ENCODE measurements at places on chromosomes 1 and 21.

- no peak for DNase-seq
Observed at GRCh38 chr1:167342846-167343245, 122.2 kb downstream of the POU2F1 start.

- DNase-seq = no peak
Observed at GRCh38 chr1:61058483-61059245, 23.7 kb upstream of the NFIA start.

DNA sequence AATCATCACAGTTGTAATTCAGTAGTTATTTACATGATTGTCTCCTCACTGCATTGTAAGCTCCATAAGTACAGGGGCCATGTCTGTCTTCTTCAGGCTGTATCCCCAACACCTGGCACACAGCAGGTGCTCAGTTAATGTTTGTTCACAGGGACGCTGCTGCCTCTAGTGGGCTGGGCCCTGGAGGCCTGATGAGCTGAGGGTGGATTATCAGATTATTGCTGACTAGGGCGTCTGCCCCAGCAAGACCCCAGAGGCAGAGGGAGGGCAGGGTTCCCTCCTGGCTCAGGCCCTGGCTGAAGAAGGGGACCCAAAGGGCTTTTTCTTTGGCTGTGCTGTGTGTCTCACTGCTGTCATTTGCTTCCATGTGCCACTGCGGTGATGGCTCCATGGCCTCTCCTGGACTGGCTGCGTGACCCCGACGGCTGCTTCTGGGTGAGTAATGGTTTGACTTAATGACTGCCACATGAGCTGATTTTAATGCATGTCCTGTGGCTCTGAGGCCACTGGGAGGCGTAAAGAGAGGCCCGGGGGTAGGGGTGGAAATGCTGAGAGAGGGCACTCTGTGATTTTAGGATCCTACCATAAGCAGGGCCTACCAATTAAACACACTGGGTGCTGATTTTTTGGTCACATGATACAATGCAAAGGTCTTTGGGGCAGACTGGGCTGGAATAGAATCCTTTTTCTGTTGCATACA lies 20.8 kb upstream of the EPB41 start:
- peak; percentile 22 for DNase-seq

DNA sequence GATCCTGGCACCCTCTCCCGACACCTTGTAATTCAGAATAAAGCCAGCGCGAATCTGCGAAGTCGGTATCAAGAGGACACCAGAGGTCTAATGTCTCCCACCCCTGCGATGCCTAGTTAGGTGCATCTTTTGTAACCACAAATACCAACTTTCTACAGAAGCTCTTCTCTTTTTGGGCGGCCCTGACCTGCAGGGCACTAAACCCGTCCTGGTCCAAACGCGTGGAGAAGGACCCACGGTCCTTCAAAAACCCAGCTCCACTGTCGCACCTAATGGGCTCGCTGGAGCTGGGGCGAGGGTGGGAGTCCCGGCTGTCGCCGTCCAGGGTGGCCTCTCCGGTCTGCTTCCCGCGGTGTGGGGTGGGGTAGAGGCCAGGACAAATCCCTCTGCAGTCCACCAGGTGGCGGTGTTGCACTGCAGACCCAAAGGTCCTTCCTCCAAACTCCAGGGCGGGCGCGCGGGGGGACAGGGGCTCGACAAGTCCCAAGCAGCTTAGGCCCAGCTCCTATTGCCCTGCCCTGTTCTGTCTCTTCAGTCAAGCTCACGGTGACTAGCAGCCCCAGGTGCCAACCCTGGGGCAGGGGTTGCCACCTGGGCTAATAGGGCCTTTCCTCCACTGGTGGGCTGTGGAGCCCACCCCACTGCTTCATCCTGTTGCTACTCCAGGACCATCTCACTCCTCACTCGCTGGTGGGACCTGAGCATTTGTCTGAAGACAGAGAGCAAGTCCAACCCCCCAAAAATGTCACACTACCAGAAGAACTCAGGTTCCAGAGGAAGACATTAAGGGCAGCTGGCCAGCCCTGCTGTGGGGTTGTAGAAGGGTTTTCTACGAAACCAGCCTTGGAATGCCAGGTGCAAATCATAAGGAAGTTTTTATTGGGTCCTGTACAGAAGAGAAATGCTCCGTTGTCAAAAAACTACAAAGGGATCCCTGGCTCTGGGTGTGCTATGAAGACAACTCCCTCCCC lies 2.8 kb downstream of the HES3 start:
- no peak for DNase-seq

DNA sequence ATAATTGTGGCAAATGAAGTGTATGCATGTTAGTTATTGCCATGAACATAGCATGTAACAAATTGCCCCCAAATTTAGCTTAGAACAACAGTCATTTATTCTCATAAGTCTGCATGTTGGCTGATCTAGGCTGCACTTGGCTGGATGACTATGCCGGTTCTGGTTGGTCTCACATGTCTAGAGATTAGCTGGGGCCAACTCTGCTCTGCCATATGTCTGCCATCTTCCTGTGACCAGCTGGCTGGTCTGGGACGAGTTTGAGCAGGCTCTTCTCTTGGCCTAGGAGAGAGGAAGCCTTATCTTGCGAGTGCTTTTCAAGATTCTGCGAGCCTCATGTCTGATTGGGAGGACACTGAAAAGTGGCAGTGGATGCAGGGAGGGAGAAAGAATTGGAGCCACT lies 198.3 kb upstream of the FAM78B start:
- DNase-seq = no peak

- no peak for DNase-seq
Observed at GRCh38 chr1:30780409-30780808, 22.8 kb upstream of the LAPTM5 start.

- no peak for DNase-seq
Observed at GRCh38 chr1:82934074-82934473, 1064.9 kb downstream of the TTLL7 start.

- DNase-seq = no peak
Observed at GRCh38 chr1:111955755-111956154, 33.7 kb downstream of the KCND3 start.

DNA sequence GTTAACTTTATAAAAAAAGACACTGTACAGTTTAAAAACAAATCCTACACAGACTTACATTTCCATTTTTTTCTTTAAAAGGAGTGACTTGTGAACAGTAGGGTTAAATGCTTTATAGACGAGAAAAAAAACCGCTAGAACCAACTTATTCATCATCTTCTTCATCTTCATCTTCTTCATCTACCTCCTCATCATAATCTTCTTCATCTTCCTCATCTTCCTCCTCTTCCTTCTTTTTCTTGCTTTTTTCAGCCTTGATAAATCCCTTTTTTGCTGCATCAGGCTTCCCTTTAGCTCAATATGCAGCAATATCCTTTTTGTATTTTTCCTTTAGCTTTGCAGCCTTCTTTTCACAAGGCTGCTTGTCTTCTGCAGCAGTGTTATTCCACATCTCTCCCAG lies 22.5 kb downstream of the FMO1 start:
- no peak for DNase-seq

DNA sequence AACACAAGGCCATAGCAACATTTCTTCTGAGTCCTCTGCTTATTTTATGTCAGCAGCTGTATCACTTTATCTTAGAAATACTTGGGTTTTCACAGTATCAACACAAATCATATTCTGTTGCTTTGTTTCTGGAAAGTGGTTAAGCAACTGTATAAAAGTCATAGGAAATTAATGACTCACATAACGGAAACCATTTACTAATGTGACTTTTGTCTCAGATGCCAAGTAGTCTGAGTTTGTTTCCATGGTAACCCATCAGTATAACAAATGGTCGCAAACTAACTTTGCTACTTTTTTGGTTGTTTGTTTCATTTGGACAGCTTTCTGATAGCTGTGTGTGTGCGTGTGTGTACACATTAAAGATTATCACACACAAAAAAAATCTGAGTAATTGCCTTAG lies 31.1 kb downstream of the EEIG2 start:
- DNase-seq = peak; percentile 92

DNA sequence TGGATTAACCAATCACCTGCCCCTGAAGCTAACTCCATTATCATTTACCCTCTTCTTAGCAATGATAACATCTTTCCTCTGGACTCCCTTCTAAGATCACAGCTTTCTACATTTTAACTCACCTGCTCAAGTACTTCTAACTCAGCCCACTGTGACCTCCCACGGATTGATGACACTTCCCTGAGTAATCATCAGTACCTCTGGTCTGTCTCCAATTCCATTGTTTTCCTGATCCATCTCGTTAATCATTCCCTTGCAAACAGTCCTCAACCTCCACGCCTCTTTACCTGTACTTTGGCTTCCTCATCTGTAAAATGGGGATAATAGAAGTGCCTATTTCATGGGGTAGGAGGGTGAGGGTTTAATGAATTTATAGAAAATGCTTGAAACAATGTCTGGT lies 195.3 kb upstream of the APP start:
- no peak for DNase-seq

DNA sequence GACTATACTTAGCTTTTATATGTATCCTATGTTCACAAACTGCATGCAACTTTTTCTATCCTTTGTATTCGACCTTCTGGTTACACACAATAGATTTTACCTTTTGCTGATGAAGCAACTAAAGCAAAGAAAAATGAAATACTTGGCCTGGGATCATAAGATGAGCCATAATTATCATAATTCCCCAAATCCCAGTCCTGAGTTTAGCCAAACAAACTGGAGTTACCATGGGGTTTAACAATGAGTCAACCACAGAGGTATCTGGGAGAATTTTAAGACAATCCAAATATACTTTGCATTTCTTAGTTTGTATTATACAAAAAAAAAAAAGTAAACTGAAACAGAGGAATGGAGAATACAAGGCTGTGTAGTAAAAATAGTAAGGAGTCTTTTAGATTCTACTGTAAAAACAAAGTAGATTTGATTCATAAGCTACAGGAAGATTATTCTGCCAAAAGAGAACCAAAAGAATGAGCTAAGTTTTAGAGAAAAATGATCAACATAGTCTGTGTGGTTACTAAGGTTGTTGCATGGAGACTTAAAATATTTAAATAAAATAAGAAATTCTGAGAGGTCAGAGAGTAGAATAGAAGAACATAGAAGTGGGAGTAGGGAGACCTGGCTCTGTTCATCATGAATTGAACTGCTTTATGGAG lies 60.4 kb upstream of the GORAB start:
- peak; percentile 31 for DNase-seq

- DNase-seq = no peak
Observed at GRCh38 chr1:30051777-30052176, 671.6 kb downstream of the MATN1 start.

All from BJ (cell line).